ENCODE measurements at places on chromosomes 16 and 17.

- no peak for DNase-seq
These were observed 27.1 kb downstream of the MSI2 start for GRCh38 chr17:57283203-57283971.

GRCh38 chr16:85898521-85899442 lies at the start of gene IRF8:
Gene IRF8 (plus strand): TSS chr16:85899162. CDS start chr16:85903016, 3,854 bp downstream.
- no peak for DNase-seq

- DNase-seq = no peak
These were observed 140.0 kb downstream of the IRF8 start for GRCh38 chr16:86038926-86039310.

DNA sequence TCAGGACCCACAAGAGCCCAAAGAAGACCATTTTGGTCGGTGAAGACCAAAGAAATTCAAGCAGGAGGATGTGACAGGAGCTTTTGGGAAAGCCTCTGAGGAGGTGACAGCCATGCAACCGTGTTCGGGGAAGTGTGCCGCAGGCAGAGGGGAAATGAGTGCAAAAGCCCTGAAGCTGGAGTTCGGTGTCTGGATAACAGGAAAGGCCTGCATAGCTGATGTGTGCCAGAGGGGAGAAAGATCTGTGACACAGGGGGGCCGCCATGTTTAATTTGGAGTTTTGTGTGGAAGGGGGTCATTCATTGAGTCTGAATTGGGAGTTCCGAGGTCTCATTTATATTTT lies 870 bp upstream of the ZC3H7A start:
- no peak for DNase-seq

DNA sequence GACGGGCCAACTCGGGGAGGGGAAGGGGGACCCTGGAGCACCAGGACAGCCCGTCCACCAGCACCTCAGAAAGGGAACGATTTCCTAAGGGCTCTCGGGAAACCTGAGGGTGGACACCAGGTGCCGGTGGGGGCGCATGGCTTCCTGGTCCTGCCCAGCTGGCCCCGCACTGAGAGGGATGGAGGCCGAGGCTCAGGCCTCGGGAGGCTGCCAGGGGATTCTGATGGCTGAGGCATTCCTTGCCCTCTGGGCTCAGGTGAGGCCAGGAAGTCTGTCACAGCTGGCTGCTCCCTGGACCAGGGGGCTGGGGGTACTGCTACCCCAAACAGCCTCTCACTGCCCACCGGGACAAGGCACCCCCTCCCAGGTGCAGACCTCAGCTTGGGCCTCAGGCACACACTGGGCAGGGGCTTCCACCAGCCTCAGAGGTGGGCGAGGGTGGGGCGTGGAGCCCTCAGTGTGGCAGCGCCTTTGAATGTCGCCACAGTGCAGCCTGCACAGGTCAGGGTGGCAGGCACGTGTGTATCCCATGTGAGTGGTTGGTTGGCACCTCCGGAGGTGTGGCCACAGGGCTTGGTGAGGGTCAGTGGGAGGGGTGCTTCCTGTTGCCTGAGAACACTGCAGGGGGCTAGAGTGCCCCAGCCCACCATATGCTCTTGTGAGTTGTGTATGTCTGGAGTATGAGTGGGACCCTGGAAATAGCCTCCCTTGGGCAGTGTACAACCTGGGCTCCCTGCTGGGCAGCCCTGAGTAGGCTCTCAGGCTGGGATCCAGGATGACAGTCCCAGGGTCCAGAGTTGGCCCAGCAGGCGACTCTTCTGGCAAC lies 3.9 kb upstream of the FSCN2 start:
- DNase-seq = no peak

DNA sequence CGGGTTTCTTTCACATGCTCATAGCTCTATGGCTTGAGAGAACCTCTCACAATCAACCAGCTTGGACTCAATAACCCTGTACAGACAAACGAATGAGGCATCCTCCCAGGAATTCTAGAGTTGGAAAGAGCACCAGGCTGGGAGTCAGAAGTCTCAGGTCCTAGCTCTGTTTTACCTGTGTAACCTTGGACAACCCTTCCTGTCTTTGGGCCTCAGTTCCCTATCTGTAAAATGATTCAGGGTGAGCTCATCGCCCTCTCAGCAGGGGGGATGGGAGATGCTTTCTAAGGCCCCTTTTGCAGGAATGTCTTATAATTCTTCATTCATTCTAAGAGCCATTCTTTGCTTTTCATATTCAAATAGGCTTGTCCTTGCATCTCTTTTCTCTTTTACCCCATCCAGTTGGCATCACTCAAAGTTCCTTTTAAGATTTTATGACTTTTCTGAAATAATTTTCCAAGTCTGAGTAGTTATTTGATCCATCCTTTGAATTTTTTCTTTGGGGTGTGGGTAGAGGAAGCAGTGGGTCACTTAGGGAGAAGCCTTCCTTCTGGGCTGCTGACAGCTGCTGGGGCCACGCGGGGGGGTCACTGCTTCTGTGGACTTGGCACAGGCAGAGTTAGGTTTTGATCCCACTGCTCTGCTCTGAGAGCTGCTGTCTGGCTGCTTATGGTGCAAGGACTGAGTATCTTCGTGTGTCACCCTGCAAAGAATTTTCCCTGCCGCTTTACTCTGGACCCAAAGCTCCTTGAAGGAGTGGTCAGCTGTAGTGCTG lies 102.7 kb downstream of the UTP18 start:
- no peak for DNase-seq

GRCh38 chr17:80689129-80689619 lies 144.5 kb downstream of the RPTOR start:
- DNase-seq = no peak

DNA sequence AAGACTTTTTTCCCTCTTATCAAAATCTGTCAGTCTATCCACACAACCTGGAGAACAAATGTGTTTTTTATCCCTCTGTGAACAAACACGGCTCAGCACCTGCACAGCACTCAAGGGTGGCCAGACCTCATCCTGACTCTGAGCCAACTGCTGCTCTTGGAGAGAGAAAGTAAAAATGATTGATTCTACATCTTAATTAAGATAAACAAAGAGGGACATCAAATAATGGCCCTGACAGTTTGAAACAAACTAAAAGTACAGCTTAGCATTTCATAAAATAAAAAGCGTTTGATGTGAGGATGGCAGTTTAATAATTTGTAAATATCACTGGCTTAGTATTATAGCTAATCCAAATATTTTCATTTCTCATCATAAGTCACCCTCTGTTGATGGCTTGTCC lies 106.2 kb downstream of the SNX11 start:
- DNase-seq = no peak

DNA sequence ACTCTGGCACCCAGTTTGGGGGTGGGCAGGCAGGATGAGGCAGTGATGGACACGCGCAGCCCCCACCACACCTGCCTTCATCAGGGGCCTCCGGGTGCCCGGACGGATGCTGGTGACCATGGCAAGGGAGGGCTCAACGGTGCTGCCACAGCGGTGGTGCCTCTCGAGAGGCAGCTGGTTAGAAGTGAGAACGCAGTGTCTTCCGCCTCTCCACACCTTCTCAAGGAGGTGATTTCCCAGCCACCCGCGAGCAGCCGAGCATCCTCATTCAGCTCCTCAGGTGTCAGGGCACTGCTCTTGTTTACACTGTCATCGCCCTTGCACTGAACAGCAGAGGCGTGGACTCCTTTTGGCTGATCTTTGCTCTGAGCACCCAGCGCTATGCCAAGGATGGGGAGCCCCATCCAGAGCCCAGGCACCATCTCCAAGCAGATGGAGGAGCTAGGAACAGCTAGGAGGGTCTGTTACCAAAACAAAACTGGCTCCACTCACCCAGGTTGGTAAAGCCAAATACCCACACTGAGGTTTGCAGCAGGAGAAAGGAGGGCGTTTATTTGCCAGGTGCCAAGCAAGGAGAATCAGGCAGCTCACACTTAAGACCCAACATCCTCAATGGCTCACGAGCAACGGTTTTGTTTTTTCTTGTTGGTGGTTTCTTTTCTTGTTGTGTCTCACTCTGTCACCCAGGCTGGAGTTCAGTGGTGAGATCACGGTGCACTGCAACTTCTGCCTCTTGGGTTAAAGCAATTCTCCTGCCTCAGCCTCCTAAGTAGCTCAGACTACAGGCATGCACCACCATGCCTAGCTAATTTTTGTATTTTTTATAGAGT lies 174.3 kb upstream of the TNRC6C start:
- no peak for DNase-seq

GRCh38 chr17:64005734-64006167 lies 7.6 kb downstream of the PRR29 start:
- DNase-seq = peak; percentile 70

- DNase-seq = no peak
These were observed at the start of gene ZNF319 for GRCh38 chr16:57999971-58000705. Gene ZNF319 (minus strand): TSS chr16:58000672. CDS start chr16:57998265, 2,407 bp downstream.

GRCh38 chr16:23826528-23827045 lies 9.2 kb upstream of the PRKCB start:
- DNase-seq = no peak

DNA sequence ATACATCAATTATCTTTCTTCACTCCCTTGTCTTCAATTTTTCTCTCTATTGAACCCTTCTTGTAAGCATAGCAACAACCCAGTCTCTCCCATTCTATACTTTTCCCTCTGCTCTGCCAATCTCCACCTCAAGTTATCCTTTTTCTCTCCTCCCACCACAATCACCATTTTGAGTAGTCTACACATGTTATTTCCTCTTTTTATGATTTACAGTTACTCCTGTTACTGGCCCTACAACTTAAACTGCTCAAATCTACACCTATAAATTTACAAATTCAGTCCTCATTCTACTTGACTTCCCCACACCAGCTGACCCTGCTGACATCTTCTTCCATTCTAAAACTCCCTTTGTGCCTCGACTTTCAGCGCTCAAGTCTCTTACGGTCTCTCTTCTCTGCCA lies 84.6 kb downstream of the SPAG9 start:
- no peak for DNase-seq

DNA sequence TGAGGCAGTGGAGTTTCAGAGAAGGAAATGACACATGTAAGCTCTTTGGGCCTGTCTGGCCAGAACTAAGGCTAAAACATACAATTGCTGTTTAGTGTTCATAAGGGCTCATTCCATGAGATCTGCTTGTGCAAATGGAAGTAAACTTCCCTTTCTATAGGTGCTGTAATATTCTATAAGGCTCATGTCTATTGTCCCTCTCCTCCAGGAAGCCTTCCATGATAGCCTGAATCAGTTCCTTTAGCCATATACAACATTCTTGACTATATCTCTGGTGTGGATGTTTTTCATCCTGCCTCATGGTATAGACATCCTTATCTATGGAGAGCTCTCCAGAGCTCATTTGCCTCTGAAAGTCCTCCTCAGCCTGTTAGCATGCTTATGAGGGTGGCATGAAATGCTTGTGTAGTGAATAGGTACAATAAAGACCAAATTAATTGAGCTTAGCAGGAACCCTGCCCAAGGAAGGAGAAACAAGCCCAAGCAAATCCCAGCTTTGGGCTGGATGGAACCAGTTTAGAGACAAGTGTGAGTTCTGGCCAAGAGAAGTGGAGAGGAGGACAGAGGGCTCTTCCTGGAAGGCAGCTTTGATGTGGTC lies 1.6 kb upstream of the ETV4 start:
- DNase-seq = no peak

DNA sequence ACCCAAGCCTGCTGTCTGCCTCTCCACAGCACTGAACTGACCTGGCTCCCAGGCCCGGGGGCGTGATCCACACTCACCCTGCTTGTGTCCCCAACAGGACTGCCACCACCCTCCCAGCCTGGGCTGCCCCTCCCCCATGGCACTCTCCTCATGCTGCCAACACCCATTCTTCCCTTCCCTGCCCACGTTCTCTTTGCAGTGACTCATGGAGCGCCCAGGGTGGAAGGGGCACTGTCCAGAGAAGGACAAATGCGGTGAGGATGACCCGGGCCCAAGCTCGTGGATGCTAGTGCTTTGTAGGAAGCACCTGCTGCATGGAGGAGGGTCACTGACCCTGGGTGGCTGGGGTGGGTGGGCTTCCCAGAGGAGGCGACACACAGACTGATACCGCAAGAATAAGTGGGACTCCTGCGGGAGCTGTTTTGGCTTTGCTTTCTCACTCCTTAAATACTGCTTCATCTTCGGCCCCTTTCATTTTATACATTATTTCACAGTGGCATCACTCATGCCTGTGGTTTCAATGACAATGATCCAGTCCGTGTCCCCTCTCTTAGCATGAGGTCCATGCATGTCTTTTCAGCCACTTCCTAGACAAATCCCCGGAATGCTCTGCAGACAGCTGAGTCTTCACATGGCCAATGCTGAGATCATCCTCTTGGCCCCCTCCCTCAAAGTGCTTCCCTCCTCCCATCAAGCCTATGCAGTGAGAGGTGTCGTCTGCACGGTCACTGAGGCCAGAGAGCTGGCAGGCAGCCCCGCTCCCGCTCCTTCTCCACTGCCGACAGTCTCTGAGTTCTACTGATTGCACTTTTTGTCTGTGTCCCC lies 17.6 kb downstream of the CDK5R1 start:
- no peak for DNase-seq

DNA sequence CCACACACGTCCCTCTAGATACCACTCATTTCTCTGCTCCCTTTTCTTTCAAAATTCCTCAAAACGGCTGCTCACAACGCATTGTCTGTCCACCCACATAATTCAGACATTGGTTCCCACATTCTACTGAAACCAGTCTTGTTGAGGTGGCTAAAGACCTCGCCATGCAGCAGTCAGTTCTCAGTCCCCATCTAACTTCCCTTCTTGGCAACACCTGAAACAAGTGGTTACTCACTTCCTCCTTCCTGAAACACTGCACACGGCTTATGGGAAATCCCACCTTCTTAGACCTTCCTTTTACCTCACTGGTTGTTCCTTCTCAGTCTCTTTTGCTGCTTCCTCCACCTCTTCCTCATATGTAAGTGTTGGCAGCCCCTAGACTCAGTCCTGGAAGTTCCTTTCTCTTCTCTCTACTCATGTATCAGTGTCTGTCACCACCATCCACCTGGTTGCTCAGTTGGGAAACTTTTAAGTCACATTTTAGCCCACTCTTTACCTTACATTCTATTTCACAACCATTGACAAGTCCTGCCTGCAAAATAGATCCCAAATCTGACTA lies 277.1 kb downstream of the CEP112 start:
- no peak for DNase-seq

- DNase-seq = no peak
These were observed 4.0 kb upstream of the CDC6 start for GRCh38 chr17:40283662-40284061.

- no peak for DNase-seq
These were observed 205.1 kb upstream of the MAF start for GRCh38 chr16:79805621-79806020.

GRCh38 chr16:89375686-89376085 lies 114.7 kb downstream of the ANKRD11 start:
- DNase-seq = no peak
